HepG2 (cell line): ENCODE measurements at places on chromosomes 3 and 15. TPM values are rescaled to one million over a fixed set of nuclear protein-coding genes. Genes with fewer than 3 reads are reported as not detected.

The IL12A gene
- 0.74 and 1.1 TPM in 2 replicates for total RNA-seq

DNA sequence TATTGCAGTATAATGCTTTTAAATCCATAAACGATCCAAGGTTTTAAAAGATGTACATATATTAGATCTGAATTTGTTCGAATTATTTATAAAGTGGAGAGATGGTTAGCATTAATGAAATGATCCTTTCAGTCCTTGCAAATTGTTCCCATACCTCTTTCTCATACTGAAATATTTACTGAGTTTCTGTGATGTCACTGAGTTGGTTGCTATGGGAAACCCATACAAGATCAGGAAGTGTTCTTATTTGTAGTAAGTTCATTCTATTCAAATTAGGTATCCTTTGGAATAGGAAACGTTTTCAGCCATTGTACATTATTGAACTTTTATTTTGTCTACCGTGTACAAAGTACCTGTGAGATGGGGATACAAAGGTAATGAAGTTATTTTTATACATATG lies 73.2 kb upstream of the CHL1 start:
- DNase-seq, result no peak

GRCh38 chr3:1381647-1382036 lies 288.8 kb downstream of the CNTN6 start:
- DNase-seq, result no peak

GRCh38 chr3:24523988-24524727 lies 29.5 kb upstream of the THRB start:
- DNase-seq, result no peak

DNA sequence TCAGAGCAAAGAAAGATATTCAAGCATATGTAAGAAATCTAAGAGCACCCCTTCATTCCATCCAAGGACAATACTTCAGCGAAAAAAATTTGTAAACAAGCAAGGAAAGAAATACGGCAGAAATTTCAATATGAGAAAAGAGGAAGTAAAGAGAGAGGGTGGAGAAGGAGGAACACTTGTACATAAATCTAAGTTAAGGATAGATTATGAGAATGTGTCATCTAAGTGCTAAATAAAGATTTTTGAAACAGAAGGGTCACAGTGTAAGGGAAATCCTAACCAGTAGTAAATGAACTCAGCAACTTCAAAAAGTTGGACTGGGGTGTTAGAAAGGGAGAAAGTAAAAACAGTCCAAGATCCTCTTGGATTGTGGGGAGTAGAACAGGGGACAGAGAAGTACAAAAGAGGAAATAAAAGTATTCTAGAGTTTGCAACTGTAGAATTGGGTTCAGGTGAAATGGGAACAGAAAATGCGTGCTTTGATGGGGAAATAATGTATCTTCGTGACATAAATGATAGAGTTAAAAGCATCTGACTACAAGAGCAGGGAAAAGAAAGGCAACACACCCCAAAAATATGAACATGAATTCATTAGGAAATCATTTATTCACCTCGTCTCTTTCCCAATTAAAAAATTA lies 68.5 kb upstream of the ATP13A5 start:
- DNase-seq, result no peak

DNA sequence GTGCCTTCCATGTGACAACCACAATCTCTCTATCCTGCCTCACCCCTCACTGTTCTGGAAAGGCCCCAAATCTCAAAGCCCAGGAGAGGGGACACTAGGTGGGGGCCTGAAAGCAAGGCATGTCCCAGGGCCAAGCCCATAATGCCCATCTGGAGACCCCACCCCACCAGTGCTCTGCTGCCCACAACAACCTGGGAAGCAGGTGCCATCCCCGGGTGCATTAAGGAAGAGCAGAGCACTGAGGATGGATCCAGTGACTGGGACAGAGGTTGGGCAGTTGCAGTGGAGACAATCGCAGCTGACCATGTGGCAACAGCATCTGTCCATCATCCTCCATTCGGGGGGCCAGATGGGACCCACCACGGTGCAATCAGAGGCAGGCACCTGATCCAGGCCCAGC lies 106.2 kb upstream of the PRR20G start:
- no peak for DNase-seq

The AP4E1 gene
- total RNA-seq, result 7.8 and 11.8 TPM in 2 replicates

DNA sequence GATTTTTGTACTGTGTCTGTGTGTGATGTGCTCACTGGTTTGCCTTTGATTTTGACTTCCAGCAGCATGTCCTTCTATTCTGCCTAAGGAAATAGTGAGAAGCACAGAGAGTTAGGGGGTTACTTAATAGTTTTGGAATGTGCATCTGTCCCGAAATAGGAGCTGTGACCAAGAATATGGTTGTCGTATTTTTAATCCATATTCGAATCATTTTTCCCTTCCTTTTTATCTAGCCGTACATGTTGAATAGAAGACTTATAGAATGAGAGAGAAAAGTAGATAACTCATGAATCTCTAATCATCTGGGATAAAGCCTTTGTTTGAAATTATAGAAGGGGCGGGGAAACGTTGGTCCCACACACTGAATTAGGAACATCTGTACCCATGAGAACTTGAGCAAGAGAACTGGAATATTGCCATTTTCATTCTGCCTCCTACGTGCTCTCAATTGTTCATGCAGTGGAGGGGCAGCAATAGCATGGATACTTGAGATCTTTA lies 23.6 kb downstream of the CRTC3 start:
- no peak for DNase-seq

- no peak for DNase-seq
These were observed 65.0 kb downstream of the AQR start for GRCh38 chr15:34904527-34904926.

The CCNB2 gene
- 80.9 and 108 TPM in 2 replicates for total RNA-seq

DNA sequence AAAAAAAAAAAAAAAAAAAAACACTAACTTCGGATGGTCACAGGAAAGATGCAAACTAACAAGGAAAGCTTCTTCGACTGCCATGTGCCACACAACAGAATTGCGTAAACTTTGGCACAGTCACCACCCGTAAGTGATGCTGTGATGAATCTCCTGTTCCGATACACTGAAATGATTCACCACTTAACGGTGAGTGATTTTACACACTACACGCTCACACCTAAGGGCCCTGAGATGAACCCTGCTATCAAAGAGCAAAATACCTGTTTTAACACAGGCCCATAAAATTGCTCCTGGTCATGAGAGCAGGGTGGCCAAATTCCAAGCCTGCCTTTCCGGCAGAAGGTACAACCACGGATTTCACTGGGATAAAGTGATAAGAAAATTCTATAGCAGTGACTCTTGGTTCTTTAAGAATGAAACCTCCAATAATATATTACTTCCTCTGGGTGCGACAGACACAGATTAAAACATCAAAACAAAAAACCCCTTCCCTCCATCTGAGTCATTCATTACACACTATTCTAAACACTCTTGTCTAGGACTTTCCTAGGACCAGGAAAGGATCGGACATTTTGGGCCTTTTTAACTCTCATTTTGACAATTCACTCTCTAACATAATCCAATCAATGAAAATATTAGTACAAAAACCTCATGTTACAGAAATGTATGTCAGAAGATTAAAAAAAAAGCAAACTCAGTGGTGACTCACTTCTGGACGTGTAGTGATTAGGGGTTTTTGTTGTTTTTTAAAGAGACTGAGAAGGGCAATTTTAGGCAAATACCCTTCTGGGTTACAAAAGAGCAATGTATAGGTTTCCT lies 28.3 kb downstream of the LRIG1 start:
- no peak for DNase-seq

- peak; percentile 98 for DNase-seq
These were observed 4.5 kb upstream of the SEMA3B start for GRCh38 chr3:50264383-50264963.

The KIF7 gene
- total RNA-seq, result 4.4 and 6.2 TPM in 2 replicates

GRCh38 chr3:123791417-123791816 lies 92.7 kb downstream of the MYLK start:
- no peak for DNase-seq

- DNase-seq, result no peak
These were observed 120.0 kb upstream of the ATP11B start for GRCh38 chr3:182673336-182673735.

DNA sequence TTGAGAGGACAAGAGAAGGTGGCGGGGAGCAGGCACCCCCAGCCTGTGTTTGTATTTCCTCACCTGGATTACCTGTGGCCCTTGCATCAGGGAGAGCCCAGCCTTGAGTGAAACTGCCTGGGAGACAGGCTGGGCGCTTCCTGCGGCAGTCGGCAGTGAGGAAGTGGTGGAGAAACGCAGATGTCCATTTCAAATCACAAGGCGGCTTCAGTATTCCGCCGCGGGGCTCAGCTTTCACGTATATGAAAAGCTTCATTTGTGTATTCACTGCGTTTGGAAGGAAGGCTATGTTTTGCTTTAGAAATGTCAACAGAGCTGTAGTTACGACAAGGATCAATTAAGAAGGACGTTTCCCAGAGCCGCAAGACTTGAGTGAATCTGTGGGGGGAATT lies 167.4 kb upstream of the CTDSPL start:
- DNase-seq, result no peak

- DNase-seq, result no peak
These were observed 300.4 kb upstream of the RASGRP1 start for GRCh38 chr15:38864827-38865581.

The MUSTN1 gene
- total RNA-seq, result 1.3 and 1.4 TPM in 2 replicates

DNA sequence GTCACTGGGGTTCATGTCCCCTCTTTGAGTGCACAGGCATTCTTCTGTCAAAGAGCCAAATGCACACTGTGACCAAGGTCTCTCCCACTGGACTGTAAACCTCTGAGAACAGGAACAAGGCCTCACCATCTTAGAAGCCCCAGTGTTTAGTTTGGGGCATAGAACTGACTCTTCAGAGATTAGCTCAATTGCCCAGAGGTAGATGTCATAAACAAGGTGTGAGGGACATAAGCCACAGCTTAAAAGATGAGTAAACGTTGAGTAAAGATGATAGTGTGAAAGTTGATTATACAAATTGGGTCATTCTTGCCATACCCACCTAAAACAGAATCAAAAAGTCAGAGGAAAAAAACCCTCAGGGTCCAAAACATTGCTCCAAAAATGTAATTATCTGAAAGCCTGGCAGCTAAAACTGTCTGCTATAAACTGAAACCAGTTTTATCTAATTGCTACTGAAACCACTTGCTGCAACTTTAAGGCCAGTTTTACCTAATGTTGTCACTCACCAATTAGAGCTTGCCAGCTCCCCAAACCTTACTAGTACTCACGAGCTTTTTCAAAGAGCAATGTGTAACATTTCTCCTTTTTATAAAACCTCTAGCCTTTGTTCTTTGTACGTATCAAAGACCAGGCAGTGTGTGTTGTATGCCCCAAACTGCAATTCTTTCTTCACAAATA lies 415.2 kb downstream of the RAP2B start:
- no peak for DNase-seq

The CILP gene
- total RNA-seq, result not detected in 2 replicates

GRCh38 chr3:189288348-189289235 lies 116.8 kb downstream of the TPRG1 start:
- no peak for DNase-seq

GRCh38 chr3:111548092-111548491 lies 6.1 kb downstream of the CD96 start:
- no peak for DNase-seq

DNA sequence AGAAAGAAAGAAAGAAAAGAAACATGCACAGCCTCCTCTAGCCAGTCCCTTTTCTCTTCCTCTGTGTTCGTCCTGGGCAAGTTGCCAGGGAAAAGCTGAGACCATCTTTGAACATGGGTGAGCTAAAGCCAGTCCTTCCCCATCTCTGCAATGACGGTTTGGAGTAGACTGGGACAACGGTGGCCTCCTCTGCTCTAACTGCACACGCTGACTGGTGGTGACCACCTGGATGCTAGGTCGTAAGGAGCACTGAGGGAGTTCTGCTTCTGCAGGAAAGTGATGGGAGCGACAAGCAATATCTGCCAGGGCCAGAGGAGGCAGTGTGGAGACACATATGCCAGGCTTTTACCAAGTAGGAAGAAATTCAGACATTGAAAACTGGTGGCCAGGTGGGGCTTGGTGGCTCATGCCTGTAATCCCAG lies 111.7 kb downstream of the NUP210 start:
- DNase-seq, result peak; percentile 47

- no peak for DNase-seq
These were observed 223.9 kb downstream of the THRB start for GRCh38 chr3:24270744-24271143.

The PKM gene
- 488 and 574 TPM in 2 replicates for total RNA-seq

DNA sequence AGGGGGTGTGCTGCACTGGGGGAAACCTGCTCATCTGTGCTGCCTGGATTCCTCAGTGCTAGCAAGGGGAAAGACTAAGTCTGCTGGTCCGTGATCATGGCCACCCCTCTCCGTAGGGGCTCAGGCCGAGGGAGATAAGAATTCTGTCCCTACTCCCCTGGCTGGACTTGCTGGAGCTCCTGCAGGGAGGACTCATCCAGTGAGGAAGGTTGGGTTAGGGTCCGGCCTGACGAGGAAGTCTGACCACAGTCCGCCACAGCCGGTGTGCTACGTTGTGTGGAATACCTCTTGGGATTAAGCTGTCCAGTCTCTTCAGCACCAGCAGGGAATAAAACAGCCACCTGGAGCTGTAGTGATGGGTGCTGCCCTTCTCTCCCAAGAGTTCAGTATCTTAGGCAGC lies 1309.1 kb upstream of the CADM2 start:
- no peak for DNase-seq

DNA sequence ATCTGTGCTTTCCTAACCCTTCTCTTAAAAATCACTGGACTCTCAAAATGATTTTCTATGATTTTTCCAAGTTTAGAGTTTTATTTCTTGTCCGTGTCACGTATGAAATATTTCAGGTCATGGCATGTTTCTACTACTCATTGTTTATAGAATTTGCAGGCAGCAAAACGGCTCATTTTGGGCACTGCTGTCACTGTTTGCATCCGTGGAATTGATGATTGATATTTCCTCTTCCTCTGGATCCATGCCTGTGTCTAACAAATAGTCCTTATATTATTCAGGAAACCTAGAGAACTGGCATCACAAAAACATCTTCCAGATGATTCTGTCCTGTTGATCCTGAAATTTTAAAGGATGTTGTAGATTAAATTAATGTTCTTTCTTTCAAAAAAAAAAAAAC lies 47.6 kb downstream of the LARS2 start:
- no peak for DNase-seq

The GPR27 gene
- not detected in 2 replicates for total RNA-seq

The RPUSD2 gene
- 14.5 and 18.8 TPM in 2 replicates for total RNA-seq

The ISLR gene
- not detected in 2 replicates for total RNA-seq

DNA sequence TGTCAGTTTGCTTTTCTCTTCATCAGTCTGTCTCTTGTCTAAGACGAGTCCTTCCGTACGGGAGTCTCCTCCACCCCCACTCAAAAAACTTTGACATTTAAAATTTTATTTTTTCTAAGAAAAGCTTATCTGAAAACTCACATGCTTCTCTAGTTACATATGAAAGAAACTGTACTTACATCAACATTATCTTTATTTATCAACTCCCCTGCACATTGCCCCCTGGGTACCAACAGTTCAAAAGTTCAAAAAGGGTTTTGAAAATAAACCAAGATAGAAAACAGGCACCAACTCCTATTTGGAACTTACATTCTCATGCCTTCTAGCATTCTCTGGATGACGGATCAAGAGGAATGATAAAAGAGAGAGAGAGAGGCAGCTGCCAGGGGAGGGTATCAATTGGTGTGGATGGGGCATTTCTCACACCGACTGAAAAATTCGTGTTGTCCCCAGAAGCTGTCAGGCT lies 182.5 kb downstream of the FOXP1 start:
- peak; percentile 38 for DNase-seq

The ANKRD28 gene
- 28.9 and 40.2 TPM in 2 replicates for total RNA-seq
